SK-MEL-5 (cell line): ENCODE measurements at places on chromosomes 7 and 10.
A peak's percentile ranks its signal among the peaks of the same experiment; 100 is the strongest.

DNA sequence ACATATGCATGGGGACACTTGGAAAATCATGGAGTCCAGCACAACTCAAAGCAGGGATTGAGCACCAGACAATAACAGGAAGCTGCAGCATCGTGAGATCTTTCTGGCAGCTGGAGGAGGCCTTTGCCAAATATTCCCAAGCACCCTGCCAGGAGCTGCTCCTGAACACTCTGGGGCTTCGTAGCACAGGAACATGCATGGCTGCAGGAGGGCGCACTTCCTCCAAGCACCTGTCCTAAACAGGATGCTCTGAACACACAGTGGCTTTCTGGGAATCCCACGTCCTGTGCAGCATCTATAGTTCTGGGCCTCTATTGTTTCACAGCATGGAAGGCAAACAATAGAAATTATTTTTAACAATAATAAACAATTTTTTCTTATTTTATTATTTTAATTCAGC lies 4.1 kb downstream of the ABLIM1 start:
- DNase-seq = no peak

DNA sequence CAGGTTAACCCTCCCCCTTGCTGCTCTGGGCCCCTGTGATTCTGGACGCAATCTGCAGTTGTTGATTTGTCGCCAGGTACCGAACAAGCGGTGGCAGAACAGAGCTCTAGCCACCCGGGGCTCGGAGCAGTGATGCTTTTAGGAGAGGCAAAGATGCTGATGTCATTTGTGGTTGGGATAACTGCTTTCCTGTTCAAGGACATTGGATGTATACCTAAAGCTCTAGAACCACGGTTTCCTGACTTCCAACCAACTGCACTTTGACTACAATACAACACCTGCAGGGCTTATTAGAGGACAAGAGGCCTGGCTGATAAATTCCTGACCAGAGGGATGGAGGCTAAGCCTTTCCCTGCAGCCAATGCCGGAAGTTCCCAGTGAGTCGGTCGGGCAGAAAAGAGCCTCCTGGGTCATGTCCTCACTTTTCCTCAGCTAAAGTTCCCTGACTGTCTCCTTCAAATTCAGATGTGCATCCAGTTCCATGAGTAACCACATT lies 6.5 kb upstream of the RBM20 start:
- no peak for DNase-seq

GRCh38 chr7:75920431-75921161 lies 5.6 kb downstream of the POR start:
- DNase-seq = peak; percentile 76

DNA sequence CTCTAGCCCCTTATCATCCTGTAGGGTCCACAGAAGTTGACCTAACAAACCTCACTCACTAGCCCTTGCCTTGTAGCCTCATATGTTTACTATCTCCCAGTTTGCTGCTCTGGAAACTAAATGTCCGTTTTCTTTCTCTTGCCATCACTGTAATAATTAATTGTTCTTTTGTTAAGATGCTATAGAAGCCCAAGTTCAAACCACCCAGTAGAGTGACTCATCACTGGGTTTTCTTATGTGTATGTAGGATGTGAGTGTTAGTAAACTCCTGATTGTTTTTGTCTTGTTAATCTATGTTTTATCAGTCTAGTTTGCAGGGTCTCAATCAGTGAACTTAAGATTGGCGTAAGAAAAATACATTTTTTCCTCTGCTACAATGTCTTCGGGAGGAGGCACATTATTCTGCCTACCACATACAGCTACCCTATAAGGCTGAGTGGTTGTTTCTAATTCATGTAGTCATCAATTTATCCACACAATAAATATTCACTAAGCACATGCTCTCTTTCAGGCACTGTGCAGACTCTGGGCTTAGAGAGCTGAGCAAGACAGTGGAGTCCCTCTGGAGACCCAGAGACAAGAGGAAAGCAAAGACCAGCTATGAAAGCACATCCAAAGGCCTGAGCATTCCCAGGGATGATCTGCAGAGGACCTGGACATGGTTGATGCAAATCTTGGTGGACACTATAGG lies 474.1 kb upstream of the AKR1E2 start:
- DNase-seq = no peak

DNA sequence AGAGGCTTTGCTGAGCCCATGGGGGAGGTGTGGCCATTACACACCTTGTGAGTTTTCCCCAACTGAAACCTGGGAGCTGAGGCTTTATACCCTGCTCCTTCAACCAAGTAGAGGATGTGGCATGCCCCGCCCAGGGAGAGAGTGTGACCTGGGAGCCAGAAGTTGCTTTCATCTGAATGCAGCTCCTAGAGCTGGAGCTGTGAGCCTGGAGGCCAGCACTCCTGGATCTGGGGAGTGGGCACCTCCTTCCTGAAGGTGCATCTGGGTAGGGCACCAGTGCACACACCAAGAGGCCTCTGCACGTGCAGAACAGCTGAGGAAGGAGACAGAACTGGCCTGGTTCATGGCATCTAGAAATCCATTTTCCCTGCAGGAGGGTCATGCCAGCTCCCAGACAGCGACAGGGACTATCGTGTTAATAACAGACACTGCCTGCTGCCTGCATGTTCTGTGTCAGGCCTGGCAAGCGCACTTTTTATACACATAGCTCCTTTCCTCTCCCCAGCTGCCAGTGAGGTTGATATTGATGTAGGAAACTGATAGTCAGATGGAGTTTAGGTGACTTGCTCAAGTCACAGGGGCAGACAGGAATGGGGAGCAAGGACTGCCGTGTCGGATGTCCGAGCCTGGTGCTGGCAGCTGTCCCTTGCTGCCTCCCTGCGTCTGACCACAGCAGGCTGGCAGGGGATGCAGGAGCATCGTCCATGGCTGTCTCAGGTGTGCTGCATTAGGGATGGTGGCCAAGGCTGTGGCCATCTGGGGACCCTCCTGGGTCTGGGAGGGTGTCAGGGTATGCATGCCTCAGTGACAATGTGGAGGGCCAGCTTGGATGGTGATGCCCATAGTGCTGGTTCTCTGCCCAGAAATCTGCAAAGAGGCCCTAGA lies 189.9 kb upstream of the CXCL12 start:
- no peak for DNase-seq

DNA sequence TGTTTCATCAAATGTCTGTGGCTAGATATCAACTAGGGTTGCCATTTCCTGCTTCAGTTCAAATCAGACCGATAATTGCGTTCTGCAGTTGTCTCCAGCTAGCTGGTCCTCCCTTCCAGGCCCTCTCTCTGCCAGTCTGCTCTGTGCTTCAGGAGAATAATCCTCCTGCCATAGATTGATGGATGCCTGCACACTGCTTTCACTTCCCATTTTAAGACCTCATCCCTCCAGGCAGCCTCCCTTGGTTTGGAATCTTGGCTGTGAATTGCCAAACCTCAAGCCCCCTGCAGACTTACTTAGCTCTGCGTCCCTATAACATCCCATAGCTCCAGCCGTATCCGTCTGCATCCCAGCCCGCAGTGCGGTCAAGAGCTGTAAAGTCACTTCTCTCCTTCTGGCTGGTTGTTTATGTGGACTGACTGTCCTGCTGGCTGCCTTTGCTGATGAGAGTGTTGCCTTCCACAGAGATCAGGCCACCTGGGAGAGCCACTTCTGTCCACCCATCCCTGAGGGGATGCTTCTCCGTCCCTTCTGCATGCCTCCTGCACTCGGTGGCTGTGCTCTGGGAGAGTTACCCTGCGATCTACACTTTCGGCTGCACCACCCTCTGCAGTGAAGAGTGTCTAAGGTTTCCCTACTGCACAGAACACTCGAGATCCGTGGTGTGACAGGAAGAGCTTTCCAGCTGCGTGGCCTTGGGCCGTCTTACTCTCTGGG lies 22.4 kb upstream of the KLF6 start:
- no peak for DNase-seq

DNA sequence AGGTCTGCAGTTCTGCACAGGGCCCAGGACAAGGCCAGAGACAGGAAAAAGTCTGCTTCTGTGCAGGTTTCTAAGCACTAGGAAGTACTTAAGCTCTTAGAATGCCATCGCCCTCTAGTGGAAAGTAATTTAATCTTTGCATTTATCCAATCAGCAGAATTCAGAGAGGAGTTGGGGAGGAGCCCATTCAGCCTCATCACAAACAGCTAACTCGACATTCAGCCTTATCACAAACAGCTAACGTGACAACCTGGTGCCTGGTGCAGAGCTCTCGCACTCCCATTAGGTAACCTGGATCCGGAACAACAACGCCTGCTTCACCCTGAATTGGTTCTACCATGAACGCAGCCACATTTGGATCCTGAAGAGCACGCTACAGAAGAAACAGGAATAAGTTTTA lies 15.2 kb downstream of the OAT start:
- DNase-seq = peak; percentile 88

GRCh38 chr10:96838529-96838928 lies 6.4 kb downstream of the LCOR start:
- DNase-seq = no peak

DNA sequence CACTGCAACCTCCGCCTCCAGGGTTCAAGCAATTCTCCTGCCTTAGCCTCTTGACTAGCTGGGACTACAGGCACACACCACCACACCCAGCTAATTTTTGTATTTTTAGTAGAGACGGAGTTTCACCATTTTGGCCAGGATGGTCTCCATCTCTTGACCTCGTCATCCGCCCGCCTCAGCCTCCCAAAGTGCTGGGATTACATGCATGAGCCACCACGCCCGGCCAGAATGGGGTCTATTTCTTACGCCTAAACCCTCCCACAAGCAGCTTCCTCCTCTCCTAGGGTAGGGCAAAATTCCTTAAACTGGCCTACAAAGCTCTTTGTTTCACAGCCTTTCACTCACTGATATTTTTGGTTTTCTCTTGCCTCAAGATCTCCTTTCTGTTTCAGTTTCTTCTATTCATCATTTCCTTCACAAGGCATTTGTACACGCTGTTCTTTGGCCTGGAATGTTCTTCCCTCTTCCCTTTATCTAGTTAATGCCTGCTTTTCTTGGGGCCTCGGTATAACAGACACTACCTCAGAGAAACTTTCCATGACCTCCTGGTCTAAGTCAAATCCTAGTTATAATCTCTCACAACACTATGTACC lies 6.7 kb downstream of the CPEB3 start:
- no peak for DNase-seq

- no peak for DNase-seq
These were observed 548.7 kb upstream of the GALNT17 start for GRCh38 chr7:70582927-70583895.

DNA sequence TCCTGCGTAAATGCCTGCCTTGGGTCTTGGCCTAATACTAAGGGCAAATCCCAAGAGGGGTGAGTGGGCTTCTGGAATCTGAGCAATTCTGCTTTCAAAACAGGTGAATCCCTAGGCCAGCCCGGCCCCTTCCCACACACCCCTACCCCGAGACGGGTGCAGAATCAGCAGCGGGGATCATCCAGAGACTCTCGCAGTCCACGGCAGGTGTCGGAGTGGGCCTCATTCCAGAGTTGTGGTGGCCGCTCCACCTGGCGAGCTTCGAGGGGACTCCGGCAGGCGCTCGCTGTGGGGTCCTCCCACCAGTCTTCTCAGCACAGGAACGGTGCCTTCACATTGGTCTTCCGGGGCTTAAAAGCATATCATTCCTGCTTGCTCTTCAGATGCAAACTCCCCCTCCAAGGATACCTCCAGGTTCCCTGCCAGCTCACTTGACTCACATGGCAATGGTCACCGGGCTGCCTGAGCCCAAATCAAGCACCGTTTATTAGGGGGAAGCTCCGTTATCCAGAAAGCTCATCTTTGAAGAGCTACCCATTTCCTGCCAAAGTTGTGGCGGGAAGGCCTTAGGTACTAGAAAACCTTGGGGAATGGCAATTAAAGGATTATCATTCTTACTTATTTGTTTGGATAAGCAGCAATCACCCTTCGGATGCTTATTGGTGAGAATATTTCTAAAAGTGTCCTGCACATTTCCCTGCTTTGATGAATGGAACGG lies 67.6 kb downstream of the PRKAG2 start:
- DNase-seq = no peak

GRCh38 chr10:130934293-130935127 lies 377.0 kb downstream of the TCERG1L start:
- no peak for DNase-seq

GRCh38 chr7:130410868-130411541 lies 29.8 kb downstream of the CEP41 start:
- DNase-seq = no peak

- no peak for DNase-seq
These were observed 210.5 kb upstream of the YAE1 start for GRCh38 chr7:39355664-39356063.

DNA sequence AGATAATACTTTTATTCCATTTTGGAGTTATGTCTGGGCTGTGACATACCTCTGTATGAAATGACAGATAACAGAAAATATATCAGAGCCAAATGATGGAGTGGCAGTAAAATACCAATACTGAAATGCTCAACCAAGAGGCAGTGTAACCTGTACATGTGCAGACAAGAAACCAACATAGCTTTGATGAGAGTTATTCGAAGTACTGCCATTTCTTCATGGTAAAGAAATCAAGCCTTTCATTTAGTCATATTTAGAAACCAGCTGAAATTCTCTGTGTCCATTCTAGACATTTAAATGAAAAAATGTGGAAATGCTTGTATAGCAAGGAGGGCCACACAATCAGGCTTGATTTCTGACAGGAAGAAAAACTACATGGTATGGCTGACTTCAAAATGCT lies 127.1 kb upstream of the PTPRZ1 start:
- no peak for DNase-seq

DNA sequence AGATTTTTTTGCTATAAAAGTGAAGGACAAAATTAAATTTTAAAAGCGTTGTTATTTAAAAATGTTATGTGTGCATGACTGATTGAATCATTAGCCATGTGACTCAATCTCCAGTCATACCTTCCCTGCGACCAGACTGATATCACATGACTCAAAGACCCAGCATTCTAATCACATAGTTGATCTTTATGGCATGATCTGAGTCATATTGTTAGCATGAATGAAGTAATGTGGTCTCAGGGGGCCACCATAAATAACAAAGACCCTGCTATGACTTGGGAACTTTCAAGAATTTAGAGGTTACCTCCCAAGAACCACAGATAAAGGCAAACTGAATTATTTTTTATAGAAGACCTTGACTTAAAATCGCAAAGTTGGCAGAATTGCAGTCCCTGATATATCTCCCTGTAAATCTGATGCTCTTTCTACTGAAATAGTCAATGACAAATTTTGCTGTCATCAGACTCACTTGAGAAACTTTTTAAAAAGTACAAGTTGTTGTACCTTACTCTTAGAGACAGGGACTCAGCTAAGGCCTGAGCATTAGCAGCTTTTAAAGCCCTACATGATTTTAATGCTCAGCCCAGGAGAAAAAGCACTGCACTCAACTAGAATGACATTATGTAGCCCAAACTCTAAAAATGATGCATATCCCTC lies 717.3 kb downstream of the XPNPEP1 start:
- DNase-seq = peak; percentile 63

- no peak for DNase-seq
These were observed 38.7 kb downstream of the NRF1 start for GRCh38 chr7:129650056-129650758.

- DNase-seq = no peak
These were observed 616.4 kb upstream of the GHITM start for GRCh38 chr10:83522881-83523386.

DNA sequence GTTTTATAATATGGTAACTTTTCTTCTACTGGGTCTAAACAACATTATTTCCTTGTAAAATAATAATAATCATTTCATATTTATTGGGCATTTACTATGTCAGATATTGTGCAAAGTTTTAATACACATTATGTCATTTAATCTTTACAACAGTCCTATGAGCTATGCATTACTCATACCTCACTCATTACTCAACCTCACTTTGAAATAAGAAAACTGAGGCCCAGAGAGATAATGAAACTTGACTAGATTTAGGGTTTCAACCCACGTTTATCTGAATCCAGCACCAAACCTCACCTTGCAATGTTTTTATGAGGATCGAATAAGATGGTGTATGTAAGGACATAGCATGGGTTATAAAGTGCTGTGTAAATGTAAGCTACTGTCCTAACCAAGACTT lies 153.2 kb upstream of the SLC13A1 start:
- no peak for DNase-seq

- DNase-seq = no peak
These were observed 34.6 kb downstream of the ARL3 start for GRCh38 chr10:102679596-102679995.
